ENCODE measurements at places on chromosomes 3 and 15.
A peak's percentile ranks its signal among the peaks of the same experiment; 100 is the strongest.

DNA sequence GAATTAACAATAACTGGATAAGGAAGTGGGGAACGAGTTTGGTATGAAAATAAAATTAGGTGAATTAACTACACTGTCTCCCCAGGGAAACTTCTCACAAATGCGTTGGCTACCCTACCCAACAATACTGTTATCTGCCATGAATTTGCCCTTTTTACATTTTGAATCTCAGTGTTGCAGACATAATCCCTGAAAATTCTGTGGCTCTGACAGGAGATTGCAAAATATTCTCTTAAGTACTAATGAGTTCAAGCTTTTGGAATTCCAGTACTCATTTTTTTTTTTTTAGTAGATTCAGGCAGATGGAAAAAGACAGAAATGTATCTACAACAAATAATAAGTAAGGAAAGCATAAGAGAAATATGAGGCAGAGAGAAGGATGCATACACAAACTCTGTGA, 332.6 kb downstream of the LSAMP start:
- no peak for DNase-seq

DNA sequence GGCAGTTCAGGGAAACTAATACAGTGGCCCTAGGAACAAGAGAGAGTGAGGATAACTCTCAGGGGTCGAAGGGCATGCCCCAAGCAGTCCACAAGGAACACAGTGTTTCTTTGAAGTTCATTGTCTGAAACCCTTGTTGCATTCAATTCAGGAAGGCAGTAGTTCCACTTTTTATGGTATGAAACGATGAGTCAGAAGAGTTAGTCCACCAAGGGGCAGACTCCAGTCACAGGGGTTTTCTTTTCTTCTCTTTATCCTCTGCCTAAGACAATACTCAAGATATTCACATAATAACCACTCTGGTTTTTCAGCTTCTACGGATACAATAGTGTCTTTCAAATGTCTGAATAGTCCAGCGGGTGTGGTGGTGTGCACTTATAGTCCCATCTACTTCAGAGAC, 23.7 kb upstream of the TICRR start:
- DNase-seq: peak; percentile 56

- no peak for DNase-seq
These were observed 7.4 kb downstream of the ZIC4 start for GRCh38 chr3:147398813-147399534.

DNA sequence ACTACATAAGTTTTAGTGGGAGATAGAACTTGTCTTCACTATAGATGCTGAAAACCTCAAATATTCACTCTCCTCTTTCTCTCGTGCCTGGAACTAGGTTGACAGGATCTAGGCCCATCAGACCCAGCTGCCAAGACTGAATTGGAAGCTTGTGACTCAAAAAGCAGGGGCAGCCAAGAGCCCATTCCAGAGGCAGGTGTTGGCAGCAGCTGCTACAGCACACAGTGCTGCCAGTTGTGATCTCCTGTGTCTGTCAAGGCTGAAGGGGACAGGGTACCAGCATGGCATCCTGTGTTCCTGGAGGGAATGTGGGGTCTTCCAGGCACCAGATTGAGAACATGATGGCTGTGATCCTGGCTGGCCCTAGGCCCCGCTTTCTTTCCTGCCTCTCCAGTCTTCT, 92.5 kb upstream of the MB21D2 start:
- no peak for DNase-seq

GRCh38 chr3:89402051-89402450, 294.6 kb downstream of the EPHA3 start:
- no peak for DNase-seq

- DNase-seq: no peak
These were observed 15.7 kb upstream of the KIF23 start for GRCh38 chr15:69398491-69398891.

DNA sequence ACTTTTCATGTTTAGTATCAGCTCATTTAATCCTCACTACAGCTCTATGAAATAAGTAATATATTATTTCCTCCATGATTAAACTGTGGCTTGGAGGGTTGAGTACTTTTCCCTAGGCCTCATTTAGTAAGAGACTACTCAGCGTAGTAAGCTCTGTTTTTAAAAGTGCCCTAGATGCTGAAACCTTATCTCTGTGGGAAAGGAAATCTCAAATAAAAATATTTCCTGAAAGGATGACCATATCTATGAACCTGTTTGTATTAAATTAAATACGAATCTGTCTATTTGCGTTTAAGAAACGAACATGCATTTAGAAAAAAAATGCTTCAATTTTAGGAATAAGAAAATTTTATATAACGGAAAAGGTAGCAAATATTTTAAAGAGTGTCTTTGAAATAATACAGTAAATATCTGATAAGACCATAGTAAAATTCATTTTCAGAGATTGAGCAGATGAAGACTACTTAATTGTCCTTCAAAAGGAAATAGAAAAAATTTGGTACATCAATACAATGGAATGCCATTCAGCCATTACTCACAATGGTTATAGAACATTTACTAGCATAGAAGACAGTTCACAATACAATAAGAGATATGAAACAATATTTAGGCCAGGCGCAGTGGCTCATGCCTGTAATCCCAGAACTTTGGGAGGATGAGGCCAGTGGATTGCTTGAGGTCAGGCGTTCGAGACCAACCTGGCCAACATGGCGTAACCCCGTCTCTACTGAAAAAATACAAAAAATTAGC, 56.2 kb downstream of the ATG7 start:
- no peak for DNase-seq

DNA sequence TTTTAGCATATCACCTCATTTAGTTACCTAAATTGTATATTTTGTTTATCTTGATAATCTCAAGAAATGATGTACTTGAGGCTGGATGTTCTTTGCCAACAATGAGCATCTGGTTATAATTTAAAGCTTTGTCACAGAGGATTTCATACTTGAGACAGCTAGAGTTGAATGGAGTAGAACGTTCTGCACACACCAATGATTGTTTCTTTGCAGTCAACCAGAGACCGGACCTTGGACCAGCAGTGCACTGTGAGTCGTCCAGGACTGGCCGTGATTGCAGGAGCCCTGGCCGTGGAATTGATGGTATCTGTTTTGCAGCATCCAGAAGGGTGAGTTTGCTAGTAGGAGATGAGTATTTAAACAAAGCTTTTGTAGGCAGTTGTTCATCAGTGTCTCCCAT, 90.4 kb downstream of the ATG7 start:
- DNase-seq: no peak

- peak; percentile 2 for DNase-seq
These were observed 25.7 kb upstream of the MYLK start for GRCh38 chr3:123909785-123910184.

DNA sequence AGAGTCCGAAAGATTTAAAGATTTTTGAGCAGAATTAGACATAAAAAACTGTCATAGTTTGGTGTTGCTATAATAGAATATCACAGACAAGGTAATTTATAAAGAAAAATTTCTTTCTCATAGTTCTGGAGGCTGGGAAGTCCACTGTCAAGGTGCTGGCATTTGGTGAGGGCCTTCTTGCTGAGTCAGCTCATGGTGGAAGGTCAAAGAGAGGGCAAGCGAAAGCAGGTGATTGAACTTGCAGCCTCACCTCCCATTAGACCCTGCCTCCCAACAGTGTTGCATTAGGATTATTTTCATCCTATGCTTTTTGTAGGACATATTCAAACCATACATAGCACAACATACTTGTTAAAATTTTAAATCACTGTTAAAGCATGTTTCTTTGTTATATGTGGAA, 9.9 kb downstream of the SELENOT start:
- no peak for DNase-seq

- DNase-seq: no peak
These were observed 4.2 kb downstream of the BCL2A1 start for GRCh38 chr15:79966634-79967297.

DNA sequence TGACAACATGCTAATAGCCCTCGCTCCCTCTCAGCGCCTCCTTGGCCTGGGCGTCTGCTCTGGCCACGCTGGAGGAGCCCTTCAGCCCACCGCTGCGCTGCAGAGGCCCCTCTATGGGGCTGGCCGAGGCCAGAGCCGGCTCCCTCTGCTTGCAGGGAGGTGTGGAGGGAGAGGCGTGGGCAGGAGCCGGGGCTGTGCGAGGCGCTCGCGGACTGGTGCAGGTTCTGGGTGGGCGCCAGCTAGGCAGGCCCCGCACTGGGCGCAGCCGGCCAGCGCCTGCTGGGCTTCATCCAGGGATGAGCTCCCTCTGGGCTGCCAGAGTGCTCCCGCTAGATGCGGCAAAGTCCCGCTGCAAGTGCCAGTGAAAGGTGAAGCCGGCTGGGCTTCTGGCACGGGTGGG, 21.0 kb upstream of the DNAJC13 start:
- no peak for DNase-seq

DNA sequence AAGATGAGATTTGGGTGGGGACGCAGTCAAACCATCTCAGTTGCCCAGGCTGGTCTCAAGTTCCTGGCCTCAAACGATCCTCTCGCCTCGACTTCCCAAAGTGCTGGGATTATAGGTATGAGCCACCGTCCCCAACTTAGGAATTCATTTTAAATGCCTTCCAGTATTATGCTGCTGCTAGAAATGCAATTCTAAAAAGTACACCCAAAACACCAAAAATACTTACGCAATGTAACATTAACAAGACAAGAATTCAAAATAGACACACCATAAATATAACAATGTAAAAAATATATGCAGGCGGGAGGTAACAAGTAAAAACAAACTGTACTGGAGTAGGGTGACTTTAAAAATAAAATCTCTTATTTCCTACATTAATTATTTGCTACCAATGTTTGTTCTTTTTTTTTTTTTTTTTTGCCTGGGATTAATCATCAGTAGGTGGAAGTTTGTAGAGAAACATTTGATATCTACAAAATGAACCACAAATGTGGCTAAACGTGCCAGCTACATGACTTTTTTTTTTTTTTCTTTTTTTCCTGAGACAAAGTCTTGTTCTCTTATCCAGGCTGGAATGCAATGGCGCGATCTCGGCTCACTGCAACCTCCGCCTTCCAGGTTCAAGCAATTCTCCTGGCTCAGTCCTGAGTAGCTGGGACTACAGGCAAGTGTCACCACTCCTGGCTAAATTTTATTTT, 56.8 kb downstream of the SETMAR start:
- DNase-seq: no peak

- DNase-seq: no peak
These were observed 1.9 kb upstream of the ALS2CL start for GRCh38 chr3:46695177-46695961.

GRCh38 chr3:187836823-187837770, 91.8 kb upstream of the BCL6 start:
- DNase-seq: no peak

DNA sequence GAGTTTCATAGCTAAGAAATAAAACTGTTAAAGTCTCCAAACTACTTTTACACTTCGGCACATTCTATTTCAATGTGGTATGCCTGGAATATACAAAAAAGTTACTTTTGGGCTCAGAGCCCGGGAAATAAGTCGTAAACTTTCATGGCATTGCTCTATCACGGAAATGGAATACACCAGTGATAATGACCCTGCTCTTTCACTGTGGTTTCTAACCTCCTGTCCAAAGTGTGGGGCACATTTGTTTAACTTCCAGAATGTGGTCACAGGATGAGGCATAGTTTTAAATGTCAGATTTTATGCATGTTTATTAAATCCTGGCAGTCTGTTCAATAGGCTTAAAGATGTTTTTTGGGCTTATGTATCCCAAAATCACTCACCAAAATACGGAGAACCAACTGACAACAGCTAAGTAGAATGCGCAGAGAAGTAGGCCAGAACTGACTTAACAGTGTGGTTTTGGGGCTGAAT, 5.1 kb downstream of the CXCR6 start:
- DNase-seq: no peak

GRCh38 chr3:40597441-40597840, 72.7 kb downstream of the ZNF621 start:
- no peak for DNase-seq

GRCh38 chr3:143288944-143289343, 169.4 kb downstream of the CHST2 start:
- DNase-seq: no peak

- DNase-seq: no peak
These were observed 50.4 kb upstream of the ADCY5 start for GRCh38 chr3:123499322-123499721.

DNA sequence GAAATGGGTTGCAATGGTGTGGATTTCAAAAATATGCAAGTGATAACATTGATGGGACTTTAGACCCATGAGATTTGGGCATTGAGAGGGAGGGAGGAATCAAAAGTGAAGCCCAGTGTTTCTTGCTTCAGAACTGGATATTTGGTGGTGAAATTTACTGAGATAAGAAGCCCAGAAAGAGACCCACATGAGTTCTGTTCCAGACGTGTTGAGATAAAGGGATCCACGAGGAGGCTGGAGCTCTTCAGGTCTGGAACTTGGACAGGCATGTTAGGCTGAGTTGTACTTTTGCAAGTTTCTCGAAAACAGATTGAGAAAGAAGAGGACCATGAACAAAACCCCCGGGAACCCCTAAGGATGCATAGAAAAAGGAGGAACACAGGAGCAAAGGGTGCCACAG, 290.2 kb downstream of the MEX3B start:
- no peak for DNase-seq

GRCh38 chr15:80931191-80931590, 58.4 kb downstream of the MESD start:
- DNase-seq: no peak

DNA sequence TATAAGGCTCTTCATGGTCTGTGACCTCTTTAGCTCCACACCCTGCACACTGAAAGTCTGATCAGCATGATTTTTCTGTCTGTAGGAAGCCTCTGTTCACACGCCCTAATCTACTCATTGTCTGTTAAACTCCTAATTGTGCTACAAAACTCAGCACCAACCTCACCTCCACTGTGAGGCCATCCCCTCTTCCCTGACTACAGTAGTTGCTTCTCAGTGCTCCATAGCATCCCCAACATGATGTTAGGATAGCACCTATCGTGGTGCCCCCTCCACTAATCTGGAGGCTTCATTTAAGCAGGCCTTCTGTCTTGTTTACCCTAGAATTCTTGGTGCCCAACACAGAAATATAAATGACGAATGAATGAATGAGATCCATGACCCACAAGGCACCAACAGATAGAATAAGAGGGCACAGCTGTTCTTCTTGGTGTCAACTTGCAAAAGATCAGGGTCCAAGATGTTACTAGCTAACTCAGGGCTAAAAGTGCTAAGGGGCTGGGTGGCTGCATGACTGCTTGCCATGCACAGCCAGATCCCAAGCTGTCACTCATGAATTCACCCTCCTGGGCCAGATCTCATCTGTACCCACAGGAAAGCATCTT, 55.2 kb upstream of the HEG1 start:
- DNase-seq: peak; percentile 55

DNA sequence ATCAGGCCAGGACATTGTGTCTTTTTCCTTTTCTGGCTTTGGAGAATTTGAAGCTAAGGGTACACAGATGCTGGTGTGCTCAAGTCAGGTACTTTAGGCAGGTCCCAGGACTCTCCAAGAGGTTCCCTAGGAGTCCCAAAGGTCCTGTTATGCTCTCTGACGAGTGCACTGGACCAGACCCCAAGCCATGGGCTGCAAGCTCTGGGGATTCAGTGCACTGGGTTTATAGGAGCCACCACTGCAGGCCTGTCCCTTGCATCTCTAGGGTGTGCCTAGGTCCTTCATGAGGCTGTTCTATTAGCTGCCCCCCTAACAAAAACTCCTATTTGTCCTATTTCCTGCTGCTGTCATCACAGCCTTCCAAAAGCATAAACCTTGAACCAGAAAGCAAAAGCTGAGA, 31.9 kb upstream of the BFSP2 start:
- no peak for DNase-seq

GRCh38 chr3:61562721-61563312, 1.4 kb downstream of the PTPRG start:
- DNase-seq: no peak

All from GM12878 (cell line).